Vagina (tissue), 2 donors: ENCODE measurements at places on chromosomes 12 and 14.

DNA sequence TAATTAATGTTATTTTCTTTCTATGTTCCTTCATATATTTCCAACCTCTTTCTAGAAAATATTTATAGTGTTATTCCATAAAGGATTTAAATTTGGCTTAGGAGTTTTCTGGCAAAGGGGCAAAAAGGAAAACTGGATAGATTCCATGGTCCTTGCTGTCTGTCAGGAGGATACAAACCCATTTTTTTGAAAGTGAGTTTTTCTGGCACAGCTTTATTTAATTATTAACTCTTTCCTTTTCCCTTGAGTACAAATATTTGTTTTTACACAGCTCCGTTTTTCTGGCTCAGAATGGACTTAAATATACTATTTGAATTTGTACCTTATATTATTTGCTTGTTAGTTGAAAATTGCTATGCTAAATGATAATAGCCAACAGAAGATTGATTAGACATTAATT lies 56.3 kb downstream of the MNAT1 start:
- H3K27me3 ChIP-seq = no peaks in the 10 kb centered on the region
- no peak overlapping the region for H3K4me3 ChIP-seq
- no peak for DNase-seq
- H3K27ac ChIP-seq = no peak overlapping the region

GRCh38 chr12:95762123-95762785 lies 28.3 kb downstream of the NTN4 start:
- no peaks in the 10 kb centered on the region for H3K36me3 ChIP-seq
- DNase-seq = no peak
- H3K27ac ChIP-seq = no peak overlapping the region
- peaks cover 37% of the 10 kb centered on the region for H3K4me1 ChIP-seq
- no peaks in the 10 kb centered on the region for H3K27me3 ChIP-seq

GRCh38 chr14:101581806-101582205 lies 20.5 kb downstream of the DIO3 start:
- no peaks in the 10 kb centered on the region for H3K4me1 ChIP-seq
- DNase-seq = no peak
- H3K4me3 ChIP-seq = no peak overlapping the region
- no peaks in the 10 kb centered on the region for H3K27me3 ChIP-seq
- H3K27ac ChIP-seq = no peak overlapping the region
- H3K36me3 ChIP-seq = no peaks in the 10 kb centered on the region

DNA sequence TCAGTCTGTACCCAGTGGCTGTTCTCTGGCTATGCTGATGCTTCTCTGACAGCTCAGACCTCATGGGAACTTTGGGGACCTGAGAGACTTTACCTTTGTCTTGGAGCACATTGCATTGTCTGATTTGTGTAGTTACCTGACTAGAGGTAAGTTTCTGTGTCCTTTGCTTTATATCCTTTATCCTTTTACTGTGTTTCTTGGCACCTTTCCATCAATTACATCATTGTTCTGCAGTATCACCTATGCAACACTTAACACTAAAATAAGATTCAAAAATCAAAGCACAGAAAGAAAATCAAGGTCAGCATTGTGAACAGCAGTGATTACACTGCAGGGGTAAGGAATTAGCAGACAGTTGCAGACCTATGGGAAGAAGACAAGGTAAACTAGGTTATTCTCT lies 43.8 kb downstream of the SLC35F4 start:
- no peaks in the 10 kb centered on the region for H3K36me3 ChIP-seq
- DNase-seq = no peak
- no peaks in the 10 kb centered on the region for H3K27me3 ChIP-seq
- no peak overlapping the region for H3K27ac ChIP-seq
- no peaks in the 10 kb centered on the region for H3K4me1 ChIP-seq
- H3K4me3 ChIP-seq = no peak overlapping the region

GRCh38 chr12:106954462-106955376 lies 988 bp upstream of the TMEM263 start:
- no peak for DNase-seq
- H3K36me3 ChIP-seq = no peaks in the 10 kb centered on the region
- peak overlapping the region; percentile 74 for H3K4me3 ChIP-seq
- peak overlapping the region; percentile 99 for H3K27ac ChIP-seq
- H3K4me1 ChIP-seq = peaks cover 33% of the 10 kb centered on the region
- H3K27me3 ChIP-seq = no peaks in the 10 kb centered on the region
